ENCODE measurements at places on chromosomes 2 and 18.

DNA sequence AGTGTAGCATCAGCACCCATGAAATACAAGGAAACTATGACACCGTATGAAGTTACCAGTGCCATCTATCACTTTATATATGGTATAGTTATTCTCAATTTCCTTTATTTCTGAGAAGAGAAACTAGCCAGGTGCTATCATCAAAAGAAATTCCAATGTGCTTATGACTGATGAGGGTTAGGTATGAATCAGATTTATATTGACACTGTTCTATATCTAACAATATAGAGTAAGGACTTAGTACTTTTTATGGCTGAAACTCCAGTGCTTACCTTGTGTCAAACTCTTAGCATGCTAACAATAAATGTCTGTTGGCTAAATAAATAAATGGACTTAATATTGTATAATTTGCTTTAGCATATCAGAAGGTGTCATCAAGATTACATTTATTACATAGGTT, 6.9 kb downstream of the METTL4 start:
- DNase-seq = no peak

DNA sequence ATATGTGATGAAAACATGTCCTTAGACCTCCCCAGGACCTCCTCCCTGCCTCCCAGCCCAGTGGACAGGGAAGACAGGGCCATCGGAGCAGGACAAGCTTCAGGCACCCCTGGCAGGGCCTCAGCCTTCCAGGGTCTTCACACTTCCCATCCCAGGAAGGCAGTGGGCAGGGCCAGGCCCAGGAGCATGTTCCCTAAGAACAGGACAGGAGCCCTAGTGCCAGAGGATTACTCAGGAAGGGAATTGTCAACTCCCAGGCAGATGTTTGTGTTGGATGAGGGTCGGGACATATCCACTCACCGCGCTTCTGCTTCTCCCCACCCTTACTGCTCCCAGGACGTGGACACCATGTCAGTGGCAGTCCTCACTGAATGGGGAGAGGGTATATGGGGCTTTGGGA, 138.9 kb downstream of the TNS1 start:
- DNase-seq = no peak

DNA sequence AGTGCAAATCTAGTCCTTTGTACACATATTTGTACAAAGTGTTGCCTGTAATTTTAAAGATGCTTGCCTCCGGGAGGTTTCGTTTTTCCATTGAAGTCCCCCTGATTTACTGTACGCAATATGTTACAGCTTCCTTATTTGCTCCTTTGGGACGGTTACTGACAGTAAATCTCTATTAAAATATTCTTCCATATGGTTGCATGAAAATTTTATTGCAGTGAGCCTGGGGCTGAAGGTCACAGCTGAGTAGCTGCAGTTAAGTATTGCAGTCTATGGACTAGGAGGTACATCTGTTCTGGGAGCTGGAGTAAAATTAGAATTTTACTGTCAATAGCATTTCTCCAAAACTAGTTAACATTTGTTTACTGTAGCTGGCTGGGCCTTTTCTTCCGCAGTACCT, 119.2 kb downstream of the ETAA1 start:
- DNase-seq = no peak

DNA sequence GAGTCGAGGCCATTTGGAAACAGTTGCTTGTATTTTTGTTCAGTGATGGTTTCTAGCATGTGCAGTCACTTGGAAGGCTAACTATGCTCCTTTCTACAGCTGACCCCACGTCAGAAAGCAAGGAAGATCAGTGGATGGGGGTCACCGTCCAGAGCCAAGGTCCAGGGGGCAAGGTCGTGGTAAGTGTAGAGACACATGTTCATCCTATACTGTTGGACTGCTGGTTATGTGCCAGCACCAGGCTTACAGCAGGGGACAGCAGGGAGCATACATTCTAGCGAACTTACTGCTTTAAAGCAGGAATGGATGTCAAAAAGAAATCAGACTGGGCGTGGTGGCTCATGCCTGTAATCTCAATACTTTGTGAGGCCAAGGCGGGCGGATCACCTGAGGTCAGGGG, 40.0 kb downstream of the ITGA6 start:
- no peak for DNase-seq

- DNase-seq = no peak
Measured at GRCh38 chr2:200138391-200139124, 167.9 kb upstream of the SPATS2L start.

DNA sequence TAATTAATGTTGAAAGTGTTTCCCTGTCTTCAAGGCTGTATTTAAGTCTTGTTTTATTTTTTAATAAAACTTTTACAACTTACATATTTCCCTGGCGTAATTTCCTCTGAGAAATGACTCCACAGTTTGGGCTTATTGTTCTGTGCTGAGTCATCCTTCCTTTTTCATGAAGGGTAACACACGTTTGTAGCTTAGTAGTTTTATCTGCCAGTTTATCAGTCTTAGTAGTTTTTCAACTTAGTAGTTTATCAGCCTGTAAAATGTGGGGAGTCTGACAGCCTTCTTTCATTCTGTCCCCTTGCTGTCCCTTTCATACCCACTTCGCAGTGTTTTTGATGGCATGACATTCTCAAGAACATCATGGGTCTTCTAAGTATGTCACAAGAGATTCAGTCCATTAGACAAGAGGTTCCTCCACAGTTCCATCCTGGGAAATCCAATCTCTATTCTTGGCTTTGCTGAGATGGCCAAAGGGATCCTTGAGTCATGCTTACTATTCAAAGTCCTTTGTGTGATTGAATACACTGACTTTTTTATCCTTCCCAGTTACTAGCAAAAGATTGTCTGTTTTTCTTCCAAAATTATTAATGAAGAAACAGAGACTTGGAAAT, 60.0 kb upstream of the SGPP2 start:
- DNase-seq = no peak

DNA sequence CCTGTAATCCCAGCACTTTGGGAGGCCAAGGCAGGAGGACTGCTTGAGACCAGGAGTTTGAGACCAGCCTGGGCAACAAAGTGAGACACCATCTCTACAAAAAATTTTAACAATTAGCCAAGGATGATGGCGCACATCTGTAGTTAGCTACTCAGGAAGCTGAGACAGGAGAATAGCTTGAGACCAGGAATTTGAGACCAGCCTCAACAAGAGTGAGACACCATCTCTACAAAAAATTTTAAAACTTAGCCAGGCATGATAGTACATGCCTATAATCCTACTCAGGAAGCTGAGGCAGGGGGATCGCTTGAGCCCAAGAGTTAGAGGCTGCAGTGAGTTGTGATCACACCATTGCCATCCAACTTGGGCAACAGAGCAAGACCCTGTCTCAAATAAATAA, 7.0 kb downstream of the MEMO1 start:
- DNase-seq = no peak

DNA sequence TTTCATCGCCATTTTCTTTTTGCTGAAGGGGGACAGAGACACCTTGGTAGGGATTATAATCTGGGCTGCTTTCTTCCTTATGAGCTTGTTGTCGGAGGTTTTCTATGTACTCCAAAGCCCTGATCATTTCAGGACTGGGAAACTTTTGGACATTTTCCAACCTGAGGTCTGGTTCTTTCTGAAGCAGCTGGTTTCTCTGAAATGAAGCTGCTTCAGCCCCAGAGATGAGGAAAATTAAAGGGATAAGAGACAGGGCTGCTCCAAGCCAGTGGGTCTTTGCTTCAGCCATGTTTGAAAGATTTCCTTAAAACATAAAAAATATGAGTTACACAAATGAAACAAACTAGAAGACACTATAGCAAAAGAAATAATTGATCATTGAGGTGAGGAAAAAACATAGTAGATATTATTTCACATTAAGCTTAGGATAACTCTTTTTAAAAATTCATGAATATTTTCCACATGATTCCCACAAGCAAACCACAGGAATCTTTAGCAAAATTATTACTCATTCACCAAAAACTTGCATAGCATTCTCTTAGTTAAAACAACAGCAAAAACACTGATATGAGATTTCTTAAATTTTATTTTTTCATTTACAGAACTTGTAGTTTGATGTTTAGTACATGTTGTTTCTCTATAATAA, 3.0 kb downstream of the SCG2 start:
- no peak for DNase-seq

Measured in MM.1S (cell line).